ENCODE measurements at places on chromosomes 4 and X.

DNA sequence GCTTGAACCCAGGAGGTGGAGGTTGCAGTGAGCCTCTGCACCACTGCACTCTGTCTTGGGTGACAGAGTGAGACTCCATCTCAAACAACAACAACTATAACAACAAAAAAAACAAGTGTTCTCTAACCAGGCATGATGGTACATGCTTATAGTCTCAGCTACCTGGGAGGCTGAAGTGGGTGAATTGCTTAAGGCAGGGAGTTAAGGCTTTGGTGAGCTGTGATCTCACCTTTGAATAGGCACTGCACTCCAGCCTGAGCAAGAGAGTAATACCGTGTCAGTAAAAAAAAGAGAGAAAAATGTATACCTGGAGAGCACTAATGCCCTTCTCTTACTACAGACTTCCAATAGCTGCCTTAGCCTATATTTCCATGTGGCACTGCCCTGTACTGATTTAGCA, 18.9 kb upstream of the USP9X start:
- DNase-seq = no peak

DNA sequence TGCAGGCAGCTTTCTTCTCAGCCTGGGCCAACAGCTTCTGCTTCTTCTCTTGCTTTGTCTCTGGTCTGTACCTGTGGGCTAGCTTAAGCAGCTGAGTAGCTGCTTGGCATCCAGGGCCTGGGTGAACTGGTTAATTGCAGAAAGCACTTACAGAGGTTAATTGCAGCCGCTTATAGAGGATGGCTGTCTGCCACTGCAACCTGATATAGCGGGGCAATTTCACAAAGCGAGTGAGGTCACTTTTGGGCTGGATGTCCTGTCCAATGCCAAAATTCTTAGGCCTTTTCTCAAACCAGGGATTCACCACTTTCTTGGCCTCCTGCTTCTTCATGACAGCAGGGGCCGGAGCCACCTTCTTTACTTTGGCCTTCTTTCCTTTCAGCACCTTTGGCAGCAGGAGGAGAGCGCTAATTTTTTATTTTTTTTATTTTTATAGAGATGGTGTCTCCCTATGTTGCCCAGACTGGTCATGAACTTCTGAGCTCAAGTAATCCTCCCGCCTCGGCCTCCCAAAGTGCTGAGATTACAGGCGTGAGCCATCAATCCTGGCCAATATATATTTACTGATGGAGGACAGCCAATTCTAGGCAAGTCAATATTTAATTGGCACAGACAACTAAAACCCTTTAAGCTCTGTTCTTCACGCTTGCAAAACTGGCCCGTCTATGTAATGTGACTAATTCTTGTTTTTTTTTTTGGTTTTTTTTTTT, 61.0 kb downstream of the ENOPH1 start:
- no peak for DNase-seq

GRCh38 chr4:82352825-82353366, 20.9 kb downstream of the HNRNPD start:
- no peak for DNase-seq

DNA sequence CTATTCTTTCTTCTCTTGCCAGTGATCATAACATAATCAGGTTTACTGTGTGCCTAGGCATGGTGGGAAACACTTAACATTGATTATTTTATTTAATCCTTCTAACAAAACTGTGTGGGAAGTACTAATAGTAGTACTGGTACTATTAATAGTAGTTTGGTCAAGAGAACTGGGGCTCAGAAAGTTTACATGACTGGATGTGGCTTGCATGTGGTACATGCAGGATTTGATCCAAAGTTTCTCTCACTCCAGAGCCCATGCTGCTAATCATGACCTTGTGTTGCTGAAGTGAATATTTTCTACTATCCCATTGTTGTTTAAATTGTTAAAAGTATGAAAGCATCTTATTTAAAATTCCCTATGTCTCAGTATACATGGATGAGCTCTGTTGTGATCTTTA, 78.4 kb downstream of the TMEM164 start:
- DNase-seq = no peak

- DNase-seq = no peak
Measured at GRCh38 chr4:92231511-92231910, 72.3 kb upstream of the GRID2 start.

- DNase-seq = no peak
Measured at GRCh38 chr4:143406523-143406922, 69.8 kb downstream of the GAB1 start.

DNA sequence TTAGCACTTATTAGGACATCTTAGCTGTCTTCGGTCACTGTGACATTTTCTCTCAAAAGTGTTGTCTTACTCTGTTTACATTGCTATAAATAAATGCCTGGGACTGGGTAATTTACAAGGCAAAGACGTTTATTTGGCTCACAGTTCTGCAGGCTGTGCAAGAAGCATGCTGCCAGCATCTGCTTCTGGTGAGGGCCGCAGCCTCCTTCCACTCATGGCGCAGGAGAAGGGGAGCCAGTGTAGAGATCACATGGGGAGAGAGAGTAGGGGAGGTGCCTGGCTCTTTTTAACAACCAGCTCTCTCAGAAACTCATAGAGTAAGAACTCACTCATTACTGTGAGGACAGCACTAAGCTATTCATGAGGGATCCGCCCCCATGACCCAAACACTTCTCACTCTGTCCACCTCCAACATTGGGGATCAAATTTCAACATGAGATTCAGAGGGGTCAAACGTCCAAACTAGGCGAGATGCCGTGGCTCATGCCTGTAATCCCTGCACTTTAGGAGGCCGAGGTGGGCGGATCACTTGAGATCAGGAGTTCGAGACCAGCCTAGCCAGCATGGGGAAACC, 43.5 kb upstream of the HERC6 start:
- no peak for DNase-seq

DNA sequence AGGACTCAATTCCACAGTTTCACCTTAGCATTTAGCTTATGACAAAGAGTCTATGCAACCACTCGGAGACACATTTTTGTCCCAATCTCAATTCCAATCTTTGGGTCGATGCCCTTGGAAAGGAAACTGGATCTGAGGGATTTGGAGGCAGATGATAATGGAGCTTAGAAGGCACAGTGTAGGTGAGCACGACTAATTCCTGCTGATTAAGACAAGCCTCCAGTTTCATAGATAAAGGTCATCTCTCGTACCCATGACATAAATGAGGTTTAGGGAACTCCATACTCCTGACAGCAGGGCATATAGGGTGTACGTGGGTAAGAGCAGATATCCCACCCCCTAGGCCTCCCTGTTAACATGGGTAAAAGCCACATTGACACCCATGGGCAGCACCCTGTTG, 24.4 kb upstream of the ZNF718 start:
- no peak for DNase-seq

DNA sequence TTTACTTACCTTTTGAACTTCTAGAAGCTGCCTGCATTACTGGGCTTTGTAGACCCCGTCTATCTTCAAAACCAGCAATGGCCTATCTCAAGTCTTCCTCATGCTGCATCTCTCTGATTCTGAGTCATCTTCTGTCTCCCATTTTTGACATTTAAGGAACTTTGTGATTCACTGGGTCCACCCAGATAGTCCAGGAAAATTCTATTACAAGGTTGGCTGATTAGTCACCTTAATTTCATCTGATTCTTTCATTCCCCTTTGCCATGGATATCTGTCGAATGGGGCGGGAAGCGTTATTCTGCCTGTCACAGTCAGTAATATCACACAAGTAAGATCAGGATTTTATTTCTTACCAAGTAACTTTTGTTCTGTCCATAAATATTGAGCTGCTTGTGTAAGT, 618.0 kb downstream of the CCSER1 start:
- no peak for DNase-seq

DNA sequence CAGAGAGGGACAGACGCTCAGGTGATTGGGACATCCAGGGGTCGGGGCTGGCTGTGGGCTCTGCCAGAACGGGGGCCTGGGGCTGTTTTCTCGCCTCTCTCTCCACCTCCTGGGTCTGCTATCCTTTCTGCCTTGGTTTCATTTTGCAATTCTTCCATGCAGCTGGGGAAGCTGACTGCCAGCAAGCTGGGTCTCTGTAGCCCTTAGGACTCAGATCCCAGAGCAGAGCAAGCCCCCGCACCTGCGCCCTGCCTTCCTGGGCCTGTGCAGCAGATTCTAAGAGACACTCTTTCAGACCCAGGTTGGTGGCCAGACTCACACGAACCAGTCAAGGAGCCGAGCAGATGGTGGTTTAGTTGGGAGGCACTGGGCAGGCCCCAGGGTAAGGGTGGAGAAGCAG, 59.1 kb upstream of the GRPEL1 start:
- no peak for DNase-seq

DNA sequence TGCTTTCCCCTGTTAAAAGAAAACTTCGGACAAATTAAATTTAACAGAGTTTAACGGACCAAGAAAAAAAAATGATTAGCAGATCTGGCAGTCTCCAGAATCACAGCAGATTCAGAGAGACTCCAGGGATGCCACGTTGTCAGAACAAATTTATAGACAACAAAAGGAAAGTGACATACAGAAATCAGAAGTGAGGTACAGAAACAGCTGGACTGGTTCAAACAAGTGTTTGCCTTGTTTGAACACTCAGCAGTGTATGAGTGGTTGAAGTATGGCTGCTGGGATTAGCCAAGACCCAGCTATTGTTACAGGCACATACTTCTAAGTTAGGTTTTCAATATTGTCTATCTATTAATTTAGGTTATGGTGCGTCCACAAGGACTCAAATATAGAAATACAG, 19.1 kb downstream of the PIR start:
- DNase-seq = no peak

GRCh38 chr4:185395238-185395955, at the start of gene LRP2BP:
Gene LRP2BP, minus strand, starts transcription at chr4:185395924. Its CDS starts 17,738 bp downstream, at chr4:185378186.
- DNase-seq = no peak

DNA sequence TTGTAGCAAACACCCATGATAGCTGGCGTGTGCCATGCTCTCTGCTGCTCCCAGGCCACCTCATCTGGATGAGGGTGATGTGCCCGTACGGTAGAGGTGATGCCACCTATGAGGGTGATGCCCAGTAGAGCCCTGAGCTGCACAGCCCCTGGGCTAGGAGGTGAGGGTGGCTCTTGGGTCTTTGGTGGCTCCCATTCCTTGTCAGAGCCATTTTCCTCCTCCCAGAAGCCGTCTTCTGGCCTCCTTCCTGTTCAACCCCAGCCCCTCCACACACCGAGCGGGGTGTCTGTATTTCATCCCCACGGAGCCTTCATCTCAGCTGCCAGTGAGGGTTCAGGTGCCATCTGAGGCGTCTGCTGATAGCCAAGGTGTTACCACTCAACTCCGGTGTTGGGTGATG, 12.0 kb upstream of the TNIP2 start:
- no peak for DNase-seq

DNA sequence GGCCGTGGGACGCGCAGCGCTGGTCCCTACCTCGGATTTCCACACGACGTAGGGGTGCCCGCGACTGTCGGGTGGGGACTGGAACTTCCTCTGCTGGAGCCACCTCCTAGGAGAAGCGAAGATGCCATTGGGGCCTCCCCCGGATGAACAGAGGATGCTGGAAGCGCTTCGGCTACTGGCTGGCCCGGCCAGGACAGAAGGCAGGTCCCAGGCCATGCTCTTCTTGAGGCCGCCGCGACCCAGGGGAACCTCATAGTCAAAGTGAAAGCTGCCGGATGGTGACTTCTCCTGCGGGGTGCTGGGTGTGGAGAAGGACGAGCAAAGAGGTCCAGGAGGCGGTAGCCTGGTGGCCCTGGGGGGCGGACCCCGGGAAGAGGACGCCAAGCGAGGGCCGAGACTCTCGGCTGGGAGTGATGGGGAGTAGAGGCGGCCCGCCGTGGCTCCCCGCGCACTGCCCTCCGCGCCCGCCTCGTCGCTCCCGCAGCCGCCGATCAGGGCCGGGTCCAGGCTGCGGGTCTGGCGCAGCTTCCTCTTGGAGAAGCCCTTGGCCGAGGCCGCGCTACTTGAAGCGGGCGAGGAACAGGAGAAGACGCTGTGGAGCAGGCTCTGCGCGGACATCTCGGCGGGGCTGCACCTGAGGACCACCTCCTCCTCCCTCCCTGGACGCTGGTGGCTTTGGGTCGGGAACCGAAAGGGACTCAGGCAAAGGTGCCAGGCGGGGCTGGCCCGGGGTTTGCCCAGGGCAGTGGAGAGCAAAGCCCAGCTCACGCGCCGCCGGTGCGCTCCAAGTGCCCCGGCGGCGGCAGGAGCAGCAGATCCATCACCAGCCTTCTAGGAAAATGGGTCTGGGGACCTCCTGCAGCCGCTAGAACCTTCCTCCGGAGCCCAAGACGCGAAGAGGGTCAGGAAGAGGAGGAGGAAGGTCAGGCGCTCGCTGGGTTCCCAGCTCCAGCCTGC, 1.2 kb downstream of the ARHGAP6 start:
- DNase-seq = no peak

DNA sequence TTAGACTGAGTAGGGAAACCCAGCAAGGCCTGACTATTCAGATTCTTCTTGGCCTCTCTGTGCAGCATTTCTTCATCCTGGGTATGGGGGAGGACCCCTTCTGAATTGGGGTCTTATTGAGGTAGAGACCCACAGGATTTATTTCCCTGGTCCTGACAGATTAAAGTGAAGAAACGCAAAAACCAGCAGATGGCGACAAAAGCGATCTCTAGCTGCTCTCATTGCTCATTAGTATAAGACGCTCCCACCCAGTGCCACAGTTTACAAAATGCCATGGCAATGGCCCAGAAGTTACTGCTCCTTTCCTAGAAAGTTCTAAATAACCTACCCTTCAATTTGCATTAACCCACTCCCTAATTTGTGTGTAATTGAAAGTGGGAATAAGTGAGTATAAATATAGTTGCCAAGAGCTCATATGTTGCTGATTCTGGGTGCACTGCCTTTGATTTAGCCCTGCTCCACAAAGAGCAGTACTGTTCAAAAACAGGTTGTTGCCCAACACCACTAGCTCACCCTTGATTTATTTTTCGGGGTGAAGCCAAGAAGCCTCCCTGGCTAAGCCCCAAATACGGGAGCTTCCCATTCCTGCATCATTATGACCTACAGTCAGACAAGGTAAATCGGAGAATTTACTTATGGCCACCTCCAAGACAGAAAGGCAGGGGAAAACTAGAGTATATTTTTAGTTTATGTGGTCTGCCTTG, 3.7 kb upstream of the BEX4 start:
- DNase-seq = peak; percentile 52

DNA sequence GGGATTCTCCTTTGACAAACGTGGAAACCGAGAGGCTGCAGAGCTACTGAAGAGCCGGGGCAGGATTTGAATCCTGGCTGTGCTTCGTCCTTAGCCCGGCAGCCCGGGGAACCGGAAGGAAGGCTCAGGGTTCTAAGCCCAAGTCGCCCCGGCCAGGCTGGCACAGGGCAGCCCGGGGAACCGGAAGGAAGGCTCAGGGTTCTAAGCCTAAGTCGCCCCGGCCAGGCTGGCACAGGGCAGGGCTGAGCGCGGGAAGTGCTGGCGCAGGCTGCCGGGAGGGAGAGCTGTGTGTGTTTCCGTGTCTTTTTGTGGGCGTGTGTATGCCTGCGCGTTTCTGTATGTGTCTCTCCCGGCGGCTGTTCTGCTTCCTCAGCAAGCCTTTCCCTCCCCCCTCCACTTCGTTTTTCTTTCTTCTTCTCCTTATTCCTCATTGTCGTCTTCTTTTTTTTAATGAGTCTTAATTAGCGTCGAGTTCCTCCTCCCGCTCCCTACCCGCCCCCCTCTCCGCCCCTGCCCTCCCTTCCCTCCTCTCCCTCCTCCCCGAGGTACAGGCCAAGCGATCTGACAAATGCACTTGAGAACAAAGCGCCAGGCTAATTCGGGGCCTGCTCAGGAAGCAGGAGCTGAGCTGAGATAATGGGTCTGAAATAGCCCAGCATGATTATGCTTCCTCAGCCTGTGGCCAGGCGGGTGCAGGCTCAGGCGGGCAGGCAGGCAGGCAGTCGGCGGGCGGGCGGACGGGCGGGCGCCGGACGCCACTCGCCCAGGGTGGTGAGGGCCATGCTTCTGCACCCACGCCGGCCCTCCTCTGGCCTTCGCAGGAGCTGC, 65.9 kb downstream of the EFNB1 start:
- DNase-seq = peak; percentile 39
